ENCODE measurements at places on chromosomes 4 and X.

DNA sequence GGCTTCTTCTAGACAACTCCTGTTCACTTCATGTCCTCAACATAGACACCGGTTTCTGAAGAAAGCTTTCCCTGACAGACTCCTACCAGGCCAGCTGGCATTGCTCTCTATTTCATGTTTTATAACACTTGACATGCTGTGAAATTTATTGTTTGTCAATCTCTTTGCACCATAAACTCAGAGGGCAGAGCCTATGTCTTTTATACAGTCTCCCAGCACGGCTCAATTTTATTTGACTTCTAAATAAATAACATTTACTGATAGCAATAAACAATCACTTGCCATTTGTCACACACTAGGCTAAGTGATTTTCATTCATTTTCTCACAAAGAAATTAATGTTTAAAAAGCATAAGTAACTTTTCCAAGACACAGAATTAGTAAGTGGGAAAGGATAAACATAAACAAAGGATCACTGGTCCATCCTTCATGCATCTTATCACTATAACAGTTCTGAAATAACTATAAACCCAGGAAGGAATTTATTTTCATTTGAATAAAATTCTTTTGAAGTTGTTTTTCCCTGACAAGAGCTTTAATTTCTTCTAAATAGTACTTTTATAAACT lies 577.6 kb downstream of the TECRL start:
- no peak for DNase-seq

- DNase-seq, result no peak
Observed at GRCh38 chrX:47380268-47380667, 9.9 kb downstream of the ZNF157 start.

DNA sequence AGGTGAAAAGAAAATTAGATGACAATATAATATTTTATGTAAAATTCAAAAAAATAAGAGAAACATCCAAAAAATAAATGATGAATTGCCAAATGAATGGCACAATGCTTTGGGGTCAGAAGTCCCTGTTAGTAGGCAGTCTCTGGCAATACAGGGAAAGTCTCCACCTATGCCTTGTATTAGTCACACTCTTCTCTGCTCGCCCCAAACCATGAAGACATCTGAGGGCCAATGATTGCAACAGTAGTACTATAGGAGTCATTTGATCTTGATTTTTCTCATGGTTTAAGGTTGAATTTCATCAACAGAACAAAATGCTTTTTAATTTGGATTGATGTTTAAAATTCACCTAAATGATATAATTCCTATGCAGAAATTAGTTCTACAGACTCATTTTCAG lies 3.9 kb upstream of the PRSS12 start:
- DNase-seq, result no peak

DNA sequence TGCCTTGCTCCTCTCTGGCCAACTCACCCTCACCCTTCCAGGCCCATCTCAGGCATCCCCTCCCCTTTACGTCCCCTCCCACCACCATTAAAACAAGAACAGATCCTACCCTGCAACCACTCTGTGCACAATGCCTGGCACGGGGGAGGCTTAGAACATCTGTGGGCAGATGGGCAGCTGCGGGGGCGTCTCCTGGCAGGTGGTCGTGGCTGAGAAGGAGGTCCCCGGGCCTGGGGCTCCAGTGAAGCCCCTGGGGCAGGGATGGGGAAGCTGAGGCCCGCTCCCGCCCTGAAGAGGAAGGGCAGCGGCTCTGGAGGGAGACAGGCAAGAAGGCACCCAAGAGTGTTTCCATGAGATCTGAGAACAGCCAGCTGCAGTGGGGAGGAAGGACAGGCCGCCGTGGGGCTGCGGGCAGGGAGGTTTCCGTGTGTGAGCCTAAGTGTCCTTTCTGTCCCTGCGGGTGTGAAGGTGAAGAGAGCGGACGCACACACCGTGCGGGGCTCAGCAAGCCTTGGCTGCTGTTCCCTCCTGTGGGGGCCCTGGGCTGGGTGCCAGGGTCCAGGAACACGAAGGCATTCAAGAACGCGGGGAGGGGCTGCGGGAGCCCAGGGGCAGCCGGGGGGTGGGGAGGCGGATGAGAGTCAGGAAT lies 7.8 kb upstream of the TBC1D14 start:
- no peak for DNase-seq

DNA sequence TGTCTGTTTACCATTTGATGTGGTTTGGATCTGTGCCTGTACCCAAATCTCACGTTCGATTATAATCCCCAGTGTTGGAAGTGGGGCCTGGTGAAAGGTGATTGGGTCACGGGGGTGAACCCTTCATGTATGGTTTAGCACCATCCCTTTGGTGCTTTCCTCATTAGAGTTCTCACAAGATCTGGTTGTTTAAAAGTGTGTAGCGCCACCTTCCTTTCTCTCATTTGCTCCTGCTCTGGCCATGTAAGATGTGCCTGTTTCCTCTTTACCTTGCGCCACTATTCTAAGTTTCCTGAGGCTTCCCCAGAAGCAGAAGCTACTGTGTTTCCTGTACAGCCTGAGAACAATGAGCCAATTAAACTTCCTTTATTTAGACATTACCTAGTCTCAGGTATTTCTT lies 610.7 kb upstream of the ADGRL3 start:
- DNase-seq, result no peak

DNA sequence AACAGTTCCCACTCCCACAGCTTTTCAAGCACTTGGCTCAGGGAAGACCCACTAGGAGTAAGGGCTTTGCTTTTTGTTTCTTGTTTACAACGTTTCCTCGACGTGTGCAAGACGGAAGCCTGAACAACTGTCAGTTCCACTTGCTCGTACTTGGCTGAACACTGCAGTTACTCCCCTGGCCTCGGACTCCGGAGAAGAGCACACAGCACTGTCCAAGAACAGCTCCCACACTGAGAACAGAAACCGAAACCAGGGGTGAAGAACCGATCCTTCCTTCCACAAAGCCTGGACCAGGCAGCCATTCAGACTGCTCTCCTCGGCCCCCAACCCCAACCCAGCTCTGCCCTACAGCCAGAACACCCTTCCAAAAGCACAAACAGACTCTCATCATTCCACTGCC lies 25.5 kb downstream of the IRF2 start:
- DNase-seq, result no peak

- no peak for DNase-seq
Observed at GRCh38 chr4:7871356-7871755, 68.3 kb downstream of the AFAP1 start.

DNA sequence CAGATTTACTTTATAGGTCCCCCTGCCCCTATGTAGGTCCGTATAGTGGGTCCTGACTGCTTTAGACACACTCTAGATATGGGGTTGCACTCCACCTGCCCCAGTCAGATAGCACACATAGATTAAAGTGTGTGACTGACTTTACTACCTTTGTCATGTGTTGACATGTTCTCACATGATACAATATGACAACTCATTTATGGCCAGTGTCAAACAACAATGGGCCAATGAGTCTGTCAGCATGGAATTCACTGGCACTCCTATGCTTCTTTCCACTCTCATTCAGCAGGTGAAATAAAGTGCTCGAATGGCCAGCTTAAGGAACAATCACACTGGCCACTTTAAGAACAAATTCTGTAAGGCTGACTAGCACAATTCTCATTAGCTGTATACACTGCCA lies 23.8 kb upstream of the FMR1NB start:
- DNase-seq, result no peak

GRCh38 chrX:154988719-154989118 lies 33.8 kb downstream of the F8 start:
- DNase-seq, result no peak

DNA sequence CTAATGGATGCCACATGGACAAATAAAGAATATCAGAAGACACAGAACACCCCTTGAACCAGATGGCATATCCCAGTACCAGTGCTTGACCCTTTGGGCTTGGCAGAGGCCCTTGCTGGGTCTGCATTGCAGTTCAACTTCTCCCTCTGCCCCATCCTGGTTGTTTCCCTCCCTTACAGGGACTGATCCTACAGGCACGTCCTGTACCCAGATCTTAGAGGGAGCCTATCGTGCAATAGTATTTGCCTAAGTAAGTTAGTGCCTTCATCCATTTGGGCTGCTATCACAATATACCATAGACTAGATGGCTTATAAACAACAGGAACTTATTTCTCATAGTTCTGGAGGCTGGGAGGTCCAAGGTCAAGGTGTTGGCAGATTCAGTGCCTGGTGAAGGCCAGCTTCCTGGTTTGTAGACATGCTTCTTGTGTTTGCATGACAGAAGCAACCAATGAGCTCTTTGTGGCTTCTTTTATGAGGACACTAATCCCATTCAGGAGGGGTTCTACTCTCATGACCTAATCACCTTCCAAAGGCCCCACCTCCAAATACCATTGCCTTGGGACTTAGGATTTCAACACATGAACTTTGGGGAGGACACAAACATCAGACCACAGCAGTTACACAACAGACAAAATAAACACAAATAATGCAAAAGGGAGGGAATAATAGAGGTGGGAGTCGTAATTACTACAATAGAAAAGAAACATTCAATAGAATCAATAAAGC lies 146.5 kb upstream of the MSX1 start:
- DNase-seq, result no peak

DNA sequence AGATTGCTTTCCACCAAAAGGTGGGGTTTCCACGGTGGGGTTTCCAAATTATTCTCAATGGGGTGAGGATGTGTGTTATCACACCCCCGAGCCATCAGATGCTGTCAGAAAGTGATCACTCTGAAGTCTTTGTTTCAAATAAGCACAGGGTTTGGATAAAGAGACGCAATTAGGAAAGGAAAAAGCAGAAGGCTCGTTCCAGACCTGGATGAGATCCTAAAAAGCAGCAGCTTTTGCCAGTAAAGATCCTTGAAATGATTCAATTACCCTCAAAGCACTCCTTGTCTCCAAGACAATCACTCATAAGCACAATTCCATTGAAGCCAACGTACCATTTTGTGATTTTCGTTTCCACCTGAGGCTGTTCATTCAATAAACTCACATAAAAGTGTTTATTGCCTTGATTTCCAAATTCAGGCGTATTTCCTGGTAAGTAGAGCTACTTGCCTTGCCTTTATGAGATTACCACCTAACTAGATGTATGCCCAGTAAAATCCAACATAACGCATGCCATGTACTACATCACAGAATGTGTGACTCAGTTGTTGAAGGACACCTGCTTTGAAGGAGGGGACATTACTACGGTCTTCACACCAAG lies 5.2 kb downstream of the F11 start:
- DNase-seq, result no peak

GRCh38 chr4:7261087-7261486 lies 68.7 kb downstream of the SORCS2 start:
- DNase-seq, result no peak

DNA sequence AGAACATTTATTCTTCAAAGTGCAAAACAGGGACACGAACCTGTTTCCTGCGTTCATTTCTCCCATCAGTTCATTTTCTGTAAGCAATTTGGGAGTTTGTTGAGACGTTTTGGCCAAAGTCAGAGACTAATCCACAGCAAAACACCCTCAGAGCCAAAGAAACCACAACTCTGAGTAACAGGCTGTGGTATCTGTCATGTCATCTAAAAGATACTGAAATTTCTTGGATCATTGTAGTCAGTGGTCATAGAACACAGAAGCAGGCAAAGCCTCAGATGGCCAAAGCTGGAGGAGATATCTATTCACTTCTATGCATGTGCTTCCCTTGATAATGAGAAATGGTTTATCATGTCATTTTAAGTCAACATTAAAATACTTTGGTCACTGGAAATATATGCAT lies 485.6 kb upstream of the GALNT7 start:
- DNase-seq, result no peak

DNA sequence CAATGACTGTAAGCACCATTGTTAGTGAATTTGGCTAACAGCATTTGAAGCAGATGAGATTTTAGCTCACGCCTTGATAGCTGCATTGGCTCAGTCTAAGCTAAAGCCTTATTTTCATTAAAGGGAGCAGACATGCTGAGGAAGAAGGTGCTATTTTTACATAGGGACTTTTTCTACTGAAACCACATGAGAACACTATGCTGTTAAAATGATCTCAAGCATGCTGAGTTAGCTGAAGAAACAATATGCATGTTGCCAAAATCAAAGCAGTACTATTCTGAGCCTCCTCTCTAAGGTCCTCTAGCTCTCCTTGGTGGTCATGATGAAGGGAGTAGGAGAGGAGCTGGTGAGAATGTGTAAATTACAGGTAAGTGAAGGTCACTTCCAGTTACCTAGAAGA lies 134.4 kb upstream of the JADE1 start:
- peak; percentile 33 for DNase-seq

DNA sequence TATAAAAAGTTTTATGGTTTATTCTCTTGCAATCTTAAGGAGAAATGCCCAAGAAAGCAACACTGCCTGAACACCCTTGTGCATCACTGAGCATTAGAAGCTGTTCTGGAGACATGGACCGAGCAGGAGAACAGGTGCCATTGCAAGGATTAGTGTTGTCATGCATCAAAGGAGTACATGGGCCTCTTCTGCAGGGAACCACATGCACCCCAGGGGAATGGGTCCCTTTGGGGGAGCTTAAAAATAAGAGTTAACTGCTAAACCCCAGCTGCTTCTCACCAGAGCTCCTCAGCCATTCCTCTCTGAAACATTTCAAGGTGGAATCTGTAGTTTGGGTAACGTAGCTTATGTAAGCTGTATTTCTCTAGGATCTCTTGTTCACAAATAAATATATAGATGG lies 353.0 kb upstream of the SLC7A11 start:
- no peak for DNase-seq

GRCh38 chr4:40056716-40057585 lies at the start of gene N4BP2:
N4BP2 (plus strand) TSS chr4:40056850; CDS start chr4:40097341, 40,491 bp downstream.
- DNase-seq, result peak; percentile 70

DNA sequence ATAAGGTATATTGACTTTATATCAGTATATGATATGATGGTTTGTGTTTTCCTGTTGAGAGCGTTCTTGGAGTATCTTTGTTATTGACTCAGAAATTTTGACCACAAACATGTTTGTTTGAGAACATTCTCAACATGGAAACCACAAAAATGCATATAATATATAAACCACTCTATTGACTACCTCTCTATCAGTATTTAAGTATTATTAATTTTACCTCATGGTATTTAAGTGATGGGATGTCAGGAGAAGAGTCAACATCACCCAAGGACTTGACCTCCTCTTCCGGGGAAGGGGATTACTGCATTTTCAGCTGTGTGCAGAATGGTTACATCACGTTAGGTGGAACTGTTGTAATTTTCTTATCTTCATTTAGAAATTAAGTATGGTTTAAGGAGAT lies 54.3 kb upstream of the PUDP start:
- DNase-seq, result no peak

DNA sequence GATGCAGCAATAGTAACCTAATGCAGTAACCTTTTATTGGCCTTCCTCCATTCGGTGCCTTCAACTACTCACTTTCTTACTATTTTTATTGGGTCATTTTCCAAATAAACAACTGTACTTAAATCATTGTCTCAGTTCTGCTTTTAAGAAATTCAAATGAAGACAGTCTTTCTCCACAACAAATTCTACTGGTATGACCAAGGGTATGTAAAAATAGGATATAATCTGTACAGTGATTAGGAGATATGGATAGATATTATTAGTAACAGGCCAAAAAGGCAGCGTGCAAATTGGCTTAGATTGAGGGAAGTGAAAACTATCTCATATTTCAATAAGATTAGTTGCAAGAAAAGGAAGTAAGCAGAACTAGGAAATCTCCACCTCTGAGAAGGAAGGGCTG lies 177.4 kb upstream of the PPP1R2C start:
- no peak for DNase-seq
